ENCODE measurements at places on chromosomes 2 and 18.

- DNase-seq: no peak
These were observed 65.7 kb upstream of the POMC start for GRCh38 chr2:25233916-25234605.

DNA sequence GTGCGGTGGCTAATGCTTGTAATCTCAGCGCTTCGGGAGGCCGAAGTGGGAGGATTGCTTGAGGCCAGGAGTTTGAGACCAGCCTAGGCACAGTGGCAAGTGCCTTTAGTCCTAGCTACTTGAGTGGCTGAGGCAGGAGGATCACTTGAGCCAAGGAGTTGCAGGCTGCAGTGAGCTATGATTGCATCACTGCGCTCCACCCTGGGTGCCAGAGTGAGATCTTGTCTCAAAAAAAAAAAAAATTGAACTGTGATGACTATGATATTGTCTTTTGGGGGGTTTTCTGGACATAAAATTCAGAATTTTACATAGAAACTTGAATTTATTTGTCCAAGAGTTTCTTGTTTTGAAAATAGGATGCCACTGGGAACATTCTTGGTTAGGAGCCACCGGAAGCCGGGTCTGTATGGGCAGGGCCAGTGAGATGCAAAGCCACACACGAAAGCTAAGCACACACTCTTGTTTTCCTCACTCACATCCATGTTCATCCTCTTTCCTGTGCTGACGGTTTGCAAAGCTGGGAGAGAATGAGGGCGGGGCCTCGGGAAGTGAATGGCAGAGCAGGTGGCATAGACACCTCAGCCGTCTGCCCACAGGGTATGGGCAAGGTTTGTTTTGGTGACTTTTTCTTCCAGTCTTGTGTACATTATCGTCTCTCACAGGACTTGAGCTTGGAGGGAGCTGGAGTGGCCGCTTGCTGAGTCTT lies 12.6 kb downstream of the AGAP1 start:
- no peak for DNase-seq

GRCh38 chr18:67854340-67854739 lies 337.8 kb upstream of the DSEL start:
- no peak for DNase-seq

DNA sequence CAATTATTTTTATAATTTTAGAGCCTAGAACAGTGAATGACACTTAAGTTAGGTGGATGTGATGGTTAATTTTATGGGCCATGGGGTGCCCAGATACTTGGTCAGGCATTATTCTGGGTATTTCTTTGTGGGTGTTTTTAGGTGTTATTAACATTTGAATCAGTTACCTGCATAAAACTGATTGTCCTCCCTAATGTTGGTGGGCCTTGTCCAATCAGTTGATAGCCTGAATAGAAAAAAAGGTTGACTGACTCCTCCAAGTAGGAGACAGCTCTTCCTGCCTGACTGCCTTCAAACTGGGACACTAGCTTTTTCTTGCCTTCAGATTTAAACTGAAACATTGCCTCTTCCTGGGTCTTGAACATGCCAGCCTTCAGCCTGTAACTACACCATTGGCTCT lies 312.9 kb upstream of the FIGN start:
- DNase-seq: no peak

- DNase-seq: no peak
These were observed 160.5 kb downstream of the XIRP2 start for GRCh38 chr2:167048829-167049228.

GRCh38 chr2:241950413-241951315 lies 81.1 kb downstream of the RTP5 start:
- peak; percentile 48 for DNase-seq

GRCh38 chr2:86416146-86416545 lies 25.0 kb upstream of the KDM3A start:
- no peak for DNase-seq

GRCh38 chr18:35835833-35836232 lies 136.6 kb upstream of the RMP24 start:
- DNase-seq: no peak

DNA sequence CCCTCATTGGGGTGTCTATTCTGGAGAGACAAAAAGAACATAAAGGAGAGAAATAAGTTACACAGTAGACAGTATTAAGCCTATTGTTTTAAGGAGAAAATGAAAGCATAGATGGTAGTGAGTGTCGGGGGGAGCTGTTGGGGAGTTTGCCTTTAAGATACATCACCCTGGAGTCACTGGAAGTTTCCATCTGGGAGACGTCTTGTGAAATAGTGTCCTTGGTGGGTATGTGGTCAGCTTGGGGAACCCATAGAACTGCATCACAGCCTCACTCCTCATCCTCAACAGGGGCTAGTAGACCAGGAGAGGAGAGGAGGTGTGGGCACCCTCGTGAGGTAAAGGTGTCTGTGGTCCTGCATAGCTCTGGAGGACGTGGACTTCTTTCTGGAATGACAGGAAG lies 60.6 kb downstream of the RNF144A start:
- DNase-seq: no peak

DNA sequence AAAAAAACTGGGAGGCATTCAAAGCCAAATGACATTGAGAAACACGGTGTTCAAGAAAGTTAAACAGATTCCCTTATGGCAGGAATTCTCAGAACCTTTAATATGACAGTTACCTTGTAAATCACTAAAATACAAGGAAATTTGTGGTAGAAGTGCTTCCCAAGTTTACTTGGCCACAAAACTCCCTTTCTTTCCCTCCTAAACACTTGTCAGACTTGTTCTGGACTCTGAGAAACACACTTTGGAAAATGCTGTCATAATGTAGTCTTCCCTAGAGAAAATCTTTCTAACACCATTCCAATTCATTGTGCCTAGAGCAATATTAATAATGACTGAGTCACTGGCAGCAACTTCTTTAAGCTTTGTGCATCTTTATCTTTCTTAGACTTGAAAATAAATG lies 140.4 kb downstream of the ANKRD44 start:
- no peak for DNase-seq

DNA sequence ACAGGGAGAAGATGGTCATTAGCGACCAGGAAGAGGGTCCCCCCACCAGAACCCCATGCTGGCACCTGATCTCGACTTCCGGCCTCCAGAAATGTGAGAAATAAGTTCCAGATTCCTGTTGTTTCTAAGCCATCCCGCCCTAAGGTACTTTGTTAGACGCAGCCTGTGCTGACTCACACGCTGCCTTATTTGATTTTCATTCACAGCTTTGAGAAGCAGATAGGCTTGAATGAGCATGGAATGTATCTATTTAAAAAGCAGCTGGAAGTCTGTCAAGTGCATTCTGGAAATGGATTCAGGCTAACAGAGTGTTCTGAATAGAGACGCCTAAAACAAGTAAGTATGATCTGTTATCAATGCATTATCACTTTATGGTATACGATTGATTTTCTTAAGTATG lies 8.3 kb upstream of the IL1R2 start:
- no peak for DNase-seq

- DNase-seq: no peak
These were observed 160.8 kb upstream of the NOSTRIN start for GRCh38 chr2:168641636-168642035.

GRCh38 chr2:238271061-238271554 lies 17.3 kb downstream of the PER2 start:
- no peak for DNase-seq
